Upper lobe of right lung (tissue), 1 donor: ENCODE measurements at places on chromosomes 4 and X. TPM values are rescaled to one million over a fixed set of nuclear protein-coding genes. Genes with fewer than 3 reads are reported as not detected.
A peak's percentile ranks its signal among the peaks of the same experiment; 100 is the strongest.

Gene GLUD2
- total RNA-seq, result 1.6 TPM

Gene SYAP1
- total RNA-seq, result 20.0 TPM

Gene GPR119
- not detected for total RNA-seq

Gene KIF4A
- 0.75 TPM for total RNA-seq

Gene ATOH1
- total RNA-seq, result not detected

Gene PDLIM3
- 24.4 TPM for total RNA-seq

DNA sequence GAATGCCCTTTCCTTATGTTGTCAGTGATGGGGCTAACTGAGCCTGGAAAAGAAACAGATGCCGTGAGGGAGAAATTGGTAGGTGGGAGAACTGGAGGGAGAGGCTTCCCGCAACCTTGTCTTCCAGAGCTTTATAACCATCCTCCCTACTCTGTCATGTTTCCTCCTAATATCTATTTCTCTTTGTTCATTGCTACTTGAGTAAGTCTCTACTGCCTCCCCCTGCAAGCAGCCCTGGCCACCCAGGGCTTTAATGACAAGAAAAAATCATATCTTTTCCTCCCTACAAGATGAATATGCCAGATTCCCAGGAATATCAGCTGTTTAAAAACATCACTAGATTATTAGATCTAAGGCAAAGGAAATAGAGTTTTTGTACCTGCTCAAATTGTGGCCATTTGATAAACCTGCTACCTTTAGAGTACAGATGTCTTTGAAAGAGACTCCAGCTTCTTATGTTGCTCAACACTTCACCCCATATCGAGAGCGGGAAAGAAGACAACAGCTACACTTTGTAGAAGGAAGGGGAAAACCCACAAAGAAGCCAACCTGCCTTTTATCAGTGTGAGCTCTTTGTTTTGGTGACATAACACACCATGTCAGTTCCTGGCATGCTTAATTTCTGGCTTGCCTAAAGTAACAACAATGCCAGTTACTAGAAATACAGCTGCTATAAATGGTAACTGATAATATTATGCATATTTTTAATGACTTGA lies 186.6 kb upstream of the LEF1 start:
- no peak overlapping the region for H3K27ac ChIP-seq
- H3K36me3 ChIP-seq, result no peaks in the 10 kb centered on the region
- no peak overlapping the region for H3K4me3 ChIP-seq
- H3K4me1 ChIP-seq, result peaks cover 7% of the 10 kb centered on the region
- no peak for DNase-seq
- H3K27me3 ChIP-seq, result peaks cover 6% of the 10 kb centered on the region

- H3K27me3 ChIP-seq, result no peaks in the 10 kb centered on the region
- H3K27ac ChIP-seq, result peak overlapping the region; percentile 55
- H3K4me3 ChIP-seq, result no peak overlapping the region
- peaks cover 4% of the 10 kb centered on the region for H3K36me3 ChIP-seq
- DNase-seq, result no peak
Measured at GRCh38 chr4:87053802-87054767, 119.3 kb downstream of the AFF1 start.

- no peaks in the 10 kb centered on the region for H3K4me1 ChIP-seq
- no peak for DNase-seq
- no peak overlapping the region for H3K4me3 ChIP-seq
- H3K27ac ChIP-seq, result no peak overlapping the region
- no peaks in the 10 kb centered on the region for H3K36me3 ChIP-seq
Measured at GRCh38 chrX:44742480-44743155, 101.2 kb upstream of the DUSP21 start.

DNA sequence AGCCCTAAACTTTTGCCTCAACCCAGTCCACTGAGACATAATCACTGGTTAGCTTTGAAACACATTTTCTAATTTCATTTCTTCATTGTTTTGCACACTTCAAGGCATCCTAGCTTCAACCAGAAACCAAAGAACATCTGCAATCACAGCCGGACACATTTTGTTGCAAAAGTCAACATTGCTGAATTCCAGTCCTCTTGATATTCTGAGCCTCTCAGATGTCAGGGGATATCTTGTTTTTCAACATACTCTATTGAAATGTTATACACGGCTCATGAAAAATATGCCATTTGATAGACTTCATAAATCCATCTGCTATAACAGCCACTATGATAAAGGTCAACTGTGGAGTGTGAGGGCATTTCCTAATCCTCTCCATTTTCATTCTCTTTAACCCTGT lies 241.6 kb upstream of the PUDP start:
- no peak for DNase-seq
- no peak overlapping the region for H3K27ac ChIP-seq
- H3K4me1 ChIP-seq, result no peaks in the 10 kb centered on the region
- H3K4me3 ChIP-seq, result no peak overlapping the region
- H3K36me3 ChIP-seq, result no peaks in the 10 kb centered on the region

DNA sequence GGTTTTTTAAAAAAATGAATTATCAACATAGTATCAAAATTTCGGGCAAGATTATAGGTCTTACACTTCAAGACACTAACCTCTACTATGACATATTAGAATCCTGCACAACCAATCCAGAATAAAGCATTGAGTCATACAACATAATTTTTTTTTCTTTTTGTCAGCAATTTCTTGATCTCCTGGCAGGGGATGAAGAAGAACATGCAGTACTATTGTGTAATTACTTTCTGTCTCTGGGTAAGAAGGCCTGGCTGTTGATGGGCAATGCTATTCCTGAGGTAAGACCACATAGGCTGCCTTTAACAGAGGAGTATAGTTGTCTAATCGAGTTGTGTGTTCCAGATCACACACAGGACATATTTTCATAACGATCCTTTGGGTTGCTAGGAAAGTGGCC lies 67.5 kb downstream of the FBXL5 start:
- H3K27ac ChIP-seq, result no peak overlapping the region
- H3K4me1 ChIP-seq, result no peaks in the 10 kb centered on the region
- no peak for DNase-seq
- no peaks in the 10 kb centered on the region for H3K36me3 ChIP-seq
- no peaks in the 10 kb centered on the region for H3K27me3 ChIP-seq

- no peak overlapping the region for H3K4me3 ChIP-seq
- no peaks in the 10 kb centered on the region for H3K4me1 ChIP-seq
- H3K27ac ChIP-seq, result no peak overlapping the region
- H3K27me3 ChIP-seq, result no peaks in the 10 kb centered on the region
Measured at GRCh38 chrX:55638933-55639332, 15.7 kb downstream of the FOXR2 start.

DNA sequence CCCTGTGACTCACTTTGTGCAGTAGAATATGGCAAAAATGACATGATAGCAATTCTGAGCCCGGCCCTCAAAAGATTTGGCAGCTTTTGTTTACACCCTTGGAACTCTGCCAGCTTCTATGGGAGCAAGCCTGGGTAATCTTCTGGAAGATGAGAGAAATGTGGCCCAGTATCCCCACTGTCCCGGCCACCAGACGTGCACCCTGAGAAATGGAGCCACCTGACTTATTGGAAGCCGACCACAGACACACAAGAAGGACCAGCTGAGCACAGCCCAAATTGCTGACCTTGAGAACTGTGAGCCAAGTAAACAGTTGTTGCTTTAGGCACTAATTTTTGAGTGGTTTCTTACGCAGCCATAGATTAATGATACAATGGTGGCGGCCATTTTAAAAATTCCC lies 197.0 kb downstream of the STIM2 start:
- DNase-seq, result no peak
- no peaks in the 10 kb centered on the region for H3K27me3 ChIP-seq
- H3K36me3 ChIP-seq, result no peaks in the 10 kb centered on the region
- H3K27ac ChIP-seq, result no peak overlapping the region
- H3K4me3 ChIP-seq, result no peak overlapping the region
- H3K4me1 ChIP-seq, result no peaks in the 10 kb centered on the region

DNA sequence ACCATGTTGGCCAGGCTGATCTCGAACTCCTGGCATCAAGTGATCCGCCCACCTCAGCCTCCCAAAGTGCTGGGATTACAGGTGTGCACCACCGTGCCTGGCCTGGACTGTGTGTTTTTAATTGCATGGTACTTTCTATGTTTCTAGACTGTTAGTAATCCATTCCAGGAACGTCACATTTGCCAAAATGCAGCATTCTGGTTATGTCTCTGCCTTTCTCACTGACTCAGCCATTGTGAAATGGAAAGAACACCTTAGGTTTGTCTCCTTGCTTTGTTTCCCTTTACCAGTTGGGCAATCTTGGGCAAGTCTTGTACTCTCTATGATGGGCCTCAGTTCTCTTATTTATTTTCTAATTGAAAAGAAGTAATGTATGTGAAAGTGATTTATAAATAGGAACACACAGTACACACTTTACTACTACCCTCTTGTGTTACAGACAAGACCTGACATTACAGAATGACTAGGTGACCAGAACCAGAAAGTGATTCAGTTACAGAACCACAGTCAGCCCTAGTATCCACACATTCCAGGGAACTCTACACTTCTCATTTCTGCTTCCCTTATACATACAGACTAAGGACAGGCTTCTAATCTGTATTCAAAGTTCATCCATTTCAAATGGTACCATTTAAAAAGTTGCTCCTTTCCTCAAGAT lies 187.1 kb downstream of the MGST2 start:
- no peak for DNase-seq
- no peaks in the 10 kb centered on the region for H3K36me3 ChIP-seq
- no peaks in the 10 kb centered on the region for H3K27me3 ChIP-seq
- H3K27ac ChIP-seq, result no peak overlapping the region
- H3K4me1 ChIP-seq, result peaks cover 7% of the 10 kb centered on the region

DNA sequence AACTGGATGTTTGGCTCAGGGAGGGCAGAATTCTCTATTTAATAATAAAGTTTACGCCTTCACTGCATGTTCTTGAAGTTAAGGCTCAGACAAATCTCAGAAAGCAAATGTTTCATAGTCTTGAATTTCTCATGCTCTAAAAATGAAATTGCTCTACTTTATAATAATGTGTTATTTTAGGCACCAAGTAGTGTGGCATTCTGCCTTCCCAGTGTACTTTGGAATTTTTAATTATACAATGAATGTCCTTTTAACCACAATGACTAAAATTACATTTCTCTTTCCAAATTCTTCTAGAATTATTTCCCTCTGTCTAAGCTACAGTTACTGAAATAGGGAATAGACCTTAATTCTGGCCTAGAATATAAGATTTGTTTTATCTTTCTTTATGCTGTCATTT lies 97.9 kb upstream of the PDE5A start:
- no peaks in the 10 kb centered on the region for H3K36me3 ChIP-seq
- H3K27me3 ChIP-seq, result no peaks in the 10 kb centered on the region
- H3K27ac ChIP-seq, result no peak overlapping the region
- DNase-seq, result no peak
- H3K4me3 ChIP-seq, result no peak overlapping the region

GRCh38 chrX:155662282-155662681 lies 49.5 kb upstream of the TMLHE start:
- no peaks in the 10 kb centered on the region for H3K4me1 ChIP-seq
- no peaks in the 10 kb centered on the region for H3K27me3 ChIP-seq
- no peaks in the 10 kb centered on the region for H3K36me3 ChIP-seq
- H3K27ac ChIP-seq, result no peak overlapping the region
- H3K4me3 ChIP-seq, result no peak overlapping the region
- DNase-seq, result no peak

DNA sequence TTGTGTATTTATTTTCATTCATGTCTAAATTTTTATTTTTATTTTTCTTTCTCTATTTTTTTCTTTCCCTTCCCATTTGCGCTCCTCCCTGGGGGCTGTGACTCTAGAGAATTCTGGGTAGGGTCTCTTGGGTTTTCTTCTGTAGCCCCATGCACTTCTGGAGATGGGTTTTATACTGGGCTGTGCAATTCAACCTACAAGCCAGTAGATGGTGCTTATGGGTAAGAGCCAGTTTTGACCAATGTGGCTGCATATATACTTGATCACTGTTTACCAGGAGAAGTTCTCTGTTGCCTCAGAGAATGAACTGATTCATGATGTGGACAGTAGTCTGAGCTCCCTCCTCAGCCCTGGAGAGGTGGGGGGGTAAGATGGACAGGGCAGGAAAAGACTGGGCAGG lies 614.6 kb downstream of the PCDH19 start:
- no peaks in the 10 kb centered on the region for H3K36me3 ChIP-seq
- no peak overlapping the region for H3K4me3 ChIP-seq

DNA sequence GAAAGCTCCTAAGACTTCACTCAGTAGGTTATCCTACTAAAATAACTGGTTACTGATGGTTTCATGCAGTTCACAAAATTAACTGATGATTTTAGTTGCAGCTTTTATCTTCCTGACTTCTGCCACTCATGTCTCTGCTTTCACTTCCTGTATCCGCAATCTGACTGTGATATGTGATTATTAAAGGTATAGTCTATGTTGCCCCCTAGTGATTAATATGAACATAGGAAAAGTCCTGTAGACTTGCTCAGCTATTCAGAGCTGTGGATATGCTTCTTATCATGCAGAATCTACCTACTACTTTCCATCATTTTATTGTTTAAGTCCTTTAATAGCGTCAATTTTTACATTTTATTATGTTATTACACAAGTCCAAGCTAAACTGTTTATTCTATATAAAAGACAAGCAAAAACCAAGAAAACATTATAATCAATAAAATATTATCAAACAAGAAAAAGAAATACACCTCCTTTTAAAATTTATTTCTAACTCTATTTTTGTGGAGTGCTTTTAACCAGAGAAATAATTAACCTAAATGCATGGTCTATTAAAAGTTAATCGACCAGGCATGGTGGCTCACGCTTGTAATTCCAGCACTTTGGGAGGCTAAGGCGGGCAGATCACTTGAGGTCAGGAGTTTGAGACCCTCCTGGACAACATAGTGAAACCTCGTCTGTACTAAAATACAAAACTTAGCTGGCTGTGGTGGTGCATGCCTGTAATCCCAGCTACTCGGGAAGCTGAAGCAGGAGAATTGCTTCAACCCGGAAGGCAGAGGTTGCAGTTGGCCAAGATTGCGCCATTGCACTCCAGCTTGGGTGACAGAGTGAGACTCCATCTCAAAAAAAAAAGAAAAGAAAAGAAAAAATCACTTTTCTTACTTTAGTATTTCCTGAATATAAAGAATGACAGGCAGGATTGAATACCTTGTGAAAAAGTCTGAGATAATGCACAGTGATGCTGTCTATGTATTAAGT lies 40.4 kb upstream of the TLR2 start:
- no peak overlapping the region for H3K4me3 ChIP-seq
- no peaks in the 10 kb centered on the region for H3K4me1 ChIP-seq
- no peaks in the 10 kb centered on the region for H3K27me3 ChIP-seq
- no peak overlapping the region for H3K27ac ChIP-seq
- H3K36me3 ChIP-seq, result no peaks in the 10 kb centered on the region
